ENCODE measurements at places on chromosomes 1 and 21. TPM values are rescaled to one million over a fixed set of nuclear protein-coding genes. Genes with fewer than 3 reads are reported as not detected.

The ADCY10 gene
- total RNA-seq: 0.49 TPM

The EPHA2 gene
- total RNA-seq: 7.9 TPM

The ADGRL2 gene
- total RNA-seq: 69.9 TPM

The KRTAP19-1 gene
- not detected for total RNA-seq

The CD2 gene
- total RNA-seq: 2.4 TPM

The TMEM269 gene
- total RNA-seq: not detected

The TMEM52 gene
- total RNA-seq: 1.7 TPM

The SIM2 gene
- total RNA-seq: not detected

All from subcutaneous adipose tissue (tissue), 4 donors.